ENCODE measurements at places on chromosomes 12 and 14.
A peak's percentile ranks its signal among the peaks of the same experiment; 100 is the strongest.

GRCh38 chr12:95740751-95741150, 49.8 kb downstream of the NTN4 start:
- ATAC-seq = no peak

DNA sequence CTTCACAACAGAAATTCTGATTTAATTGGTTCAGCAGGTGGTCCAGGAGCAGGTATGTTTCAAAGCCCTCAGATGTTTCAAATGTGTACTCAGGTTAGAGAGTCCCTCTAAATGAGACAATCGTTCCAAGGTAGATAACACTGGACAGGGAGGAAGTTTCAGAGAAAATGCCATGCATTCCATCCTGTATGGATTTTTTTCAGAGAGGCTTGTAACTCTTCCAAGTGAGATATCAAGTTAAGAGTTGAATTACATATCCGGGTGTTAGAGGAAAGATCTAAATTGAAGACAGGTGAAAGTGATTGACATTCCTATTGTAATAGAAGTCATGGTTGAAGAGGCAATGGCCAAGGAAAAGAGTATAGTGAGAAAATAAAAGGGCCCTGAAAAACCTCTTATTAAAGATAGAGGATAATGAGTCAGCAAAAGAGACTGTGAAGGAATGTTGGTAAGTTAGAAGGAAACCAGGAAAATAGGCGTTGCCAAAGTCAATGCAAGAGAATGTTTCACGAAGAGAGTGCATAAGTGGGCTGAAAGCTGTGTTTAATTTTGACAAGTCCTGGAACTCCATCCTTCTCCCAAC, 105.8 kb downstream of the BMP4 start:
- no peak for ATAC-seq

DNA sequence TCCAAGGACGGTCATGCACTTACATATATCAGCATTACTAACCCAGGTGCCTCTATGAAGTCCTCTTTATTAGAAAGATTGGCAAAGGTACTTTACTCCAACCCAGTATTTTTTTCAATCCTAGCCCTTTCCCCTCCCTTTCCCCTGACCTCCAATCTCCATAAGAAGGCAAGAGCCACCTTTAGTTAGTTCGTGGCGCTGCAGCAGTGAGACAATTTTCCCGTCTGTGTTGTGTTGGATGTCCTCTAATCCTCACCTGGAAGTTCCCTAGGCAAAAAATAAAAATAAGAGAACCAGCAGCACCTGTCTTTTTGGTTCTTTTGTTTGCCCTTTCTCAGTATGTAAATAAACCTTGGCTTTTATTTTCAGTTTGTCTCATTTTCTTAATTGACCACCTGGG, 439.6 kb upstream of the LRFN5 start:
- ATAC-seq = no peak

- no peak for ATAC-seq
Observed at GRCh38 chr14:75190023-75190422, 13.6 kb upstream of the TMED10 start.

- no peak for ATAC-seq
Observed at GRCh38 chr14:72711936-72712335, 182.0 kb downstream of the DPF3 start.

DNA sequence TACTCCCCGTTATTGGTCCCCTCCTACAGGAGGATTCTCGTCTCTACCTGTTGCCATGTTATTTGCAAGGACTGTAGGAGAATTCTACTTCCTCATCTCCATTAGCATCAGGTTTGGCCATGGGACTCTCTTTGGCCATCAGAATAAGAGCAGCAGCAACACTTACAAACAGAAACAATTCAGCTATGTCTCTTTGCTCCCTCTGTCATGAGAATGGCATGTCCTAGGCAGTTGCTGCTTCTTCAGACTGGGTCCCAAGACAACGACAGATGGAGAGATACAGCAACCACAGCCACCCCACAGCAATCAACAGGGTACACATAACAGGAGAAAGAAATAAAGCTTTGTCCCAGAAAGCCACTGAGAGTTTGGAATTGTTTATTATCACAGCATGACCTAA, 19.7 kb downstream of the SLC41A2 start:
- no peak for ATAC-seq

- no peak for ATAC-seq
Observed at GRCh38 chr14:91706996-91707395, 24.9 kb downstream of the CATSPERB start.

DNA sequence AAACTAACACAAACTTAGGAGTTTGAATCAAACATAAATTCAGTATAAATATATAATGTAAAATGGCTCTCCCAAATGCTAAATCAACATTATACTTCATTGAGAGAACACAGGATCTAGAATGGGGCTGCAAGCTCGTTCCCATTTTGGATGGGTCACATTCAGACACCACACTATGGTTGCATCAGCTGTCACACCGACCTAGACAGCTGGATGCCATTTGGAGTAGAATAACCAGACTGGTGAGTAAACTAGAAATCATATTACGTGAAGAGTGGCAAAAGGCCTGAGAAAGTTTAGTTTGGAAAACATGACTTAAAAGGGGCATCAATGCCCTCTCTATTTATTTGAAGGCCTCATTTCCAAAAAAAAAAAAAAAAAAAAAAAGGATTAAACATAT, 430.4 kb downstream of the NPAS3 start:
- no peak for ATAC-seq

- ATAC-seq = no peak
Observed at GRCh38 chr12:5036031-5036430, 7.6 kb upstream of the KCNA5 start.

GRCh38 chr12:111339321-111339938, 29.5 kb downstream of the PHETA1 start:
- no peak for ATAC-seq

DNA sequence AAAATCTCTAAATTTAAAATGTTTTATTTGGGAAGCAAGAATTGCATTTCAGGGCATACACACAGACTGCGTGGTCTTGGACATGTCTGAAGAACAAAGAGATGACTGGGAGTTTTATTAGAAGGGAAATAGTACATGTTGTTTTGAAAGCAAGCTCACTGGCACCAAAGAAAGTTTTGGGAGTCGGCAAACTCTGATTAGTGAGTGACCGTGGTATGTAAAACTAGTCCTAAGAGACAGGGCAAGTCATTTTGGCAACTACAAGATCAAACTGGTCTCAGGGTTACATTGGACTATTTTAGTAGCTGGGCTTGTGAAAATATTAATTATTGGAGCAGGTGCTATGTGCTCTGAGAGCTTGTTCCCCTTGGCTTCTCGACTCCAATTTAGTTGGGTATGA, 14.9 kb downstream of the TMEM116 start:
- ATAC-seq = no peak

GRCh38 chr14:105100910-105101309, 35.7 kb upstream of the GPR132 start:
- ATAC-seq = no peak

- ATAC-seq = no peak
Observed at GRCh38 chr14:92652413-92653151, 95.8 kb downstream of the LGMN start.

DNA sequence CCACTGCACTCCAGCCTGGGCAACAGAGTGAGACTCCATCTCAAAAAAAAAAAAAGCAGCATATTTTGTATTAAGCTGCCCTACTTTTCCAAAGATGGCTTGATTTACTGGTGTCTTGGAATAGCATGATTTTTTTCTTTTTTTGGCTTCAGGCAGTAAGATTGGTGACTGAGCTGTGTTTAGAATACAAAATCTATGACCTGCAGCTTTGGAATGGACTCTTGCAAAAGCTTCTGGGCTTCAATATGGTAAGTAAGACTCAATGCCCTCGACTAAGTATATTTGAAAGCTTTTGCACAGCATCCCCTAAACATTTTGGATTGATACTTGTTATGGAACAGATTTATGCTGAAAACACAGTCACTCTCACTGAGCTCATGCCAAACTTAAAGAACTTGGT, 87.8 kb downstream of the KNTC1 start:
- ATAC-seq = no peak

DNA sequence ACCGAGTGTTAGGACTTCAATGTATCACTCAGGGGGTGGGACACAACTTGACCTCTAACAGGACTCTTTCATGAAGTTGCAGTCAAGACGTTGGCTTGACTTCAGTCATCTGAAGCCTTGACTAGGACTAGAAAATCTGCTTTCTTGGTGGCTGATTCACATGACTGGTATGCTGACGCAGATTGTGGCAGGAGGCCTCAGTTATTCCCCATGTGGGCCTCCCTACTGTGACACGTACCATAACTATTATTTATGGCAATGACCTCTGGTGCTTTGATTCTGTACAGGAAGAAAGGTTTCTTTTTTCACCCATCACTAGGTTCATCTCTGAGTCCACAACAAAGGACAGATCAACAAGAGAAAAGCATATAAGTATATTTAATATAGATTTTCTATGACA, 270.4 kb downstream of the NEDD1 start:
- ATAC-seq = no peak

DNA sequence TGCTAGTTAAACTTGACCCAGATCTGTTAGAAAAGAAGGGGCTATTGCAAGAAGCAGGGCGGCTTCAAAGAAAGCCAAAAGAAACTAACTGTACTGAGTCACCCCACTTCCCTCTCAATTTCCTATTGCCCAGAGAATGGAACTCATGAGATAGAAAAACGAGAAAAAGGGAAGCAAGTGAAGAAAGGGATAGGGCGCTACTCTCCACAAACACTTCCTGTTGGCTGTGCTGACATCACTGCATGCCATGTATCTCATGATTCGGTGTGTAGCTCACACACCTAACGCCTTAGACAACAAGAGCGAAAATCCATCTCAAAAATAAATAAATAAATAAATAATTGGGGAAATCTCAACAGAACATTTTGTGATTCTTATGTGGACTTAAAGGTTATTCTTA, 13.0 kb upstream of the P2RX4 start:
- peak; percentile 45 for ATAC-seq
